Posterior vena cava (tissue), 2 donors: ENCODE measurements at places on chromosomes 16 and 17.

GRCh38 chr16:30837904-30838303 lies 50.9 kb upstream of the ZNF629 start:
- DNase-seq: no peak

DNA sequence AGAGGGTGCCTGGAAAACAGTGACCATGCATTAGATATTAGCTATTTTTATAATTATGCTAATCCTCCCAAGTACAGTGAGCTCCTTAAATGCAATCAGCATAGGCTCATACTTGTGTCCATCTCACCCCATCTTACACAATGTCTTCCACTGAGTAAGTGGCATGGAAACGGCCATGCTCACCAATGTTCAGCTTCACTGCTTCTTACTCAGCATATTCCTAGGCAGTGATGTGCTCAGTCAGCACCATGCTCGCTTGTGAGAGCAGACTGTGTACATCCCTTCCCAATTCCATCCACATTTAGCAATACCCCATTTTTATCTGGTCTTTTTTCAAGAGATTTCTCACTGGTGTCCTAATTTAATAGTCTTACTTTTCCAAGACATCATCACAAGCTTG lies 454.8 kb upstream of the SOX9 start:
- DNase-seq: no peak

DNA sequence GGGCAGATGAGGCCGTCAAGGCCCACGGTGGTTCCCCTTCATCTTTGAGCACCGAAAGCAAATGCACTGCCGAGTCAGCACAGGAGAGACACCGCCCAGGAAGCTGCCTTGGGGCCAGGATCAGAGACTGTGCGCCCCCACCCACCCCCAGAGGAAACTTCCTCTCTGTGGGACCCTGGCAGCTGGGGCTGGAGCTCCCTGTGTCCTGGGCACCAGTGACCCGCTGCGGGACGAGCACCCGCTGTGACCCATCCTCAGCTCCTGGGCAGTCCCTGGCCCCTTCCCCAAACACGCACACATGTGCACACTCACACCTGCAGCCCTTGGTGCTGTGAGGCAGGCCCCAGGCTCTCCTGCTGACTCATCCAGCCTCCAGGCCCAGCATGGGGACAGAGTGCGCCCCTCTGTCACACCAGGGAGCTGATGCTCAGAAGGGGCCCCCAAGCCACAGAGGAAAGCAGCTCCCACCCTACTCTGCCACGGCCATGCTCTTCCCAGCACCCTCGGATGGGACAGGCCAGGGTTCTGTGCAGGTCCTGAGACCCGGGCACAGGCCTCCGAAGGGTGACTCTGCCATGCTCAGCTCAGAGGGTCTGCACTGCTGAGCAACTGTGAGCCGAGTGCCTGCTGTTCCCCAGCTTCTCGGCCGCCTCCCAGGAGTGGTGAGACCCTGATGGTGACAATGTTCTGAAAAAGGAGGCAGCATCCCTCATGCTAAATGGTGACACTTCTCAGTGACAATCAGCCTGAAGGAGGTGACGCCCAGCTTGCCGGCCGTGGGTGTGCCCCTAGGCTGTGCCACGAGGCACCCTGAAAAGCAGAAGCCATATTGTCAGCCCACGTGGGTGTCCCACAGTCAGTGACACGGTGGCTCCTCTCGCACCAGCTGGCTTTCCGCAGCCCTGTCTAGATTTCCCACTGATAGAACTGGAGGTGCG lies 3.6 kb downstream of the PIEZO1 start:
- DNase-seq: no peak

DNA sequence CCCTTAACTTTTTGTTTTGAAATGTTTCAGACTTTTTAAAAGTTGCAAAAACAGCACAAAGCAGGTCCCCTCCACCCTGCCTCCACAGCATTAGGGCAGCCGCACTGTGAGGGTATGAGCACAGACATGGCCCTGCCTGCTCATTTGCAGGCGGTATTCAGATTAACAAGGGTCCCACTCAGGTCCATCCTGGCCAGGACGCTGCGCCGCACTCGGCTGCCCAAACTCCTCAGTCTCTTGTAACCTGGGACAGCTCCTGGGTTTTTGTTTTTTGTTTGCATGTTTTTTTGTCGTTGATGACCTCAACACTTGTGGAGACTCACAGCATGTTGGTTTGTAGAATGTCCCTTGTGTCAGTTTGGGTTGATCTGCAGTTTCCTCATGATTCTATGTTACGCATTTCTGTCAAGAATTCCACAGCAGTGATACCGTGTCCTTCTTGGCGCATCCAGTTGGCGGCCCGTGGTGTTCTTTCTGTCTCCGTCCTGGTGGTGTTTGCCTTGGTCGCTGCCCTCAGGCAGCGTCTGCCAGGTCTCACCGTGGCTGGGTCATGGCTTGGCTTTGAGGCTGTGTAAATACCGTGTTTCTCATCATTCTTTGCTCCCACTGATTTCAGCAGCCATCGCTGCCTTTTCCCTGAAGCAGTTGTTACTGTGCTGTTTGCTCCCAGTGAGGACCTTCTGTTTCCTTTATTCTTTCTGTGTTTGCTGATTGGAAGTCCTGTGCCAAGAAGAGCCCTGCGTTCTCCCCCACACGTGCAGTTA lies 18.5 kb downstream of the CRAMP1 start:
- no peak for DNase-seq

- no peak for DNase-seq
These were observed 1.0 kb upstream of the RAB26 start for GRCh38 chr16:2147378-2147777.

GRCh38 chr16:57795431-57795878 lies 6.8 kb downstream of the KIFC3 start:
- no peak for DNase-seq

GRCh38 chr16:82649766-82650165 lies 23.0 kb downstream of the CDH13 start:
- DNase-seq: no peak

DNA sequence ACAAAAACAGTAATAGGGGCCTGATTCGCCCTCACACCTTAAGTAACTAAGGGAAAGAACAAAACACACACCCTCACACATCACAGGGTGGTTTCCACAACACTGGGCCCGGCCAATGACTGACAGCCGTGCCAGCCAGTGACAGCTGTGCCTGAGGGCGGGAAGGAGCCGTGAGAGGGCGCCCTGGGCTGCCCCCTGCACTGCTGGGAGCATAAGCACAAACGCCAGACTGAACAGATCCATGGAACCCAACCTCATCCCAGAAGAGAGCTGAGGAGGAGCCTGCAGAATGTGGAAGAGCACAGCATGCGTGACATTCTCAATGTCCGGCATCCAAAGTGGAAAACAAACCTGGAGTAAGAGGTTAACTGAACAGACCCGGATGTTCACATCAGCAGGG lies 16.0 kb downstream of the CSNK1D start:
- no peak for DNase-seq

DNA sequence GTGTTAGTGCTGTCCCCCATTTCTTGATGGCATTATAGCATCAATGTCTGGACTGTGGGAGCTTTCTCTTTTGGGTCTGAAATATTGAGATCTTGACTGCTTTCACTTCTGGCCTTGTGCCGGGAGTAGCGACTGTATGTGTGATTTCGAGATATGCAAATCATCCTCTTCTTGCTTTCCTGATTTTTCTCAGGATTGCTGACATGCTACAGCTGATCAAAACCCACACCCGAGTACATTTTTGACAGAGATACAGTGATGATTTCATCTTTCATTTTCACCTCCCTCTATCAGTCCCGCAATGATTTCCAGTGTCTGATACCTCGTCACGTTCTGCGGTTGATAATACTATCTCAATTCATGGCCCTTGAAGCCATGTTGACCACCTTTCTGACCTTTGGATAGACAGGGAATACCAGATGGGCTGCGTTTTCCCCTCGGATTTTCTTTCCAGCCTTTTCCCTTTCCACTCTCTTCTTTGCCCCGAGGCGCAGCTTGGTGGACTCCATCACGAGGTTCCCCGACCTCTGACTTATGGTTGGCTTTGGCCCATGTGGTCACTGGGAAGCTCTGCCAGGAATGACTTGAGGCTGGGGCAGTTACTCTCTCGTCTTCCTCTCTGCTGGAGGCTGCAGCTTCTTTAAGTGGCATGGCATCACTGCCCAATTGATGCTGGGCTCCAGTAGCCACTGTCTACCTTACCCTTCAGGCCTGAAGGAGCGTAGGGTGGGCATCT lies 184.4 kb downstream of the SNX29 start:
- DNase-seq: peak; percentile 32

DNA sequence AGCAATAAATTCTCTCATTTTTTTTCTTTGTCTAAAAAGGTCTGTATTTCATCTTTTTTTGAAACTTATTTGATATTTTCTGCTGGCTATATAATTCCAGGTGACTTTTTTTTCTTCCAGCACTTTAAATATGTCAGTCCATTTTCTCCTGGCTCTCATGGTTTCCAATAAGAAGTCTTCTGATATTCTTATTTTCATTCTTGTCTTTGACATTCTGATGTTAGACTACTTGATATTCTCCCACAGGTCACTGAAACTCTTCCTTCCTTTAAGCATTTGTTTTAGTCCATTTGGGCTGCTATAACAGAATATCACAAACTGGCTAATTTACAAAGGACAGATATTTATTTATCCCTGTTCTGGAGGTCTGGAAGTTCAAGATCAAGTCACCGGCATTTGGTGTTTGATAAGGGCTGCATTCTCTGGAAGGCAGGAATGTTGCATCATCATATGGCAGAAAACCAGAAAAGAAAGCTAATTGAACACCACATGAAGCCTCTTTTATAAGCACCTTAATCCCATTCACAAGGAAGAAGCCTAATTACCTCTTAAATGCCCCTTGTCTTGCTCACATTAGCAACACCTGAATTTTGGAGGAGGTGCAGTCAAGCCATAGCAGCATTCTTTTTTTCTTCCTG lies 242.1 kb upstream of the TNRC6C start:
- no peak for DNase-seq

GRCh38 chr17:32482568-32483320 lies 4.0 kb upstream of the CDK5R1 start:
- no peak for DNase-seq

DNA sequence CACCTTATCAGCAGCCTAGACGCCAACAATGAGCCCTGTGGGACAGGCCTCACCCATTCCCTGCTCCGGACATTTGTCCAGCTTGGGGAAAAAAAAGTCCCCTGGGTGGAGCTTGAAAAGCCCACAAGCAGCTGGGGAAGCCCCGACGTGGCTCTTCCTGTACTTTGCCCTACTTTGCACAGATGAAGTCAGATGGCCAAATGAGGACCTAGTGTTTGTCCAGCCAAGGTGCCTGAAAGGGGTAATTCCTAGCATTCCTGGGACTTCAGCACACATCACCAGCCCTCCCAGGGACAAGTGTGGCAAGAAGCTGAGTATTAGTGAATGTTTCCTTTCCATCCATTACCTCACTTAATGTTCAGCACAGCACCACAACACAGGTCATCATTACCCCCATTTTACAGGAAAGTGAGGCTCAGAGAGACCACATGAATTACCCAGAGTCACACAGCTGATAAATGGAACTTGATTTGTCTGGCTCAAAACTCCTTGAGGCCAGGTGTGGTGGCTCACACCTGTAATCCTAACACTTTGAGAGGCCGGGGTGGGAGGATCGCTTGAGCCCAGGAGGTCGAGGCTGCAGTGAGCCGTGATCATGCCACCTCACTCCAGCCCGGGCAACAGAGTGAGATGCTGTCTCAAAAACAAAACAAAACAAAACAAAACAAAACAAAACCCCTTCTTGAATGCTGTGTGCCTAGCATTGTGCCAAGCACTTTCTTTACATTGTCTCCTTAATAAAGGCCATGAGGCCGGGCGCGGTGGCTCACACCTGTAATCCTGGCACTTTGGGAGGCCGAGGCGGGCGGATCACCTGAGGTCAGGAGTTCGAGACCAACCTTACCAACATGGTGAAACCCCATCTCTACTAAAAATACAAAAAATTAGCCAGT lies 19.9 kb upstream of the PLLP start:
- DNase-seq: peak; percentile 79

- DNase-seq: peak; percentile 47
These were observed 467.1 kb downstream of the SOX9 start for GRCh38 chr17:72587773-72588511.

GRCh38 chr17:77295241-77295853 lies 154.6 kb downstream of the SEC14L1 start:
- DNase-seq: no peak

GRCh38 chr17:3636908-3637373 lies 381 bp downstream of the CTNS start:
- no peak for DNase-seq

- DNase-seq: no peak
These were observed 725 bp upstream of the CACNA1H start for GRCh38 chr16:1152123-1152638.

- DNase-seq: peak; percentile 95
These were observed 13.8 kb downstream of the CORO7 start for GRCh38 chr16:4402439-4403132.

GRCh38 chr17:30543456-30543855 lies 66.2 kb downstream of the GOSR1 start:
- DNase-seq: no peak
